ENCODE measurements at places on chromosomes 5 and 9. TPM values are rescaled to one million over a fixed set of nuclear protein-coding genes. Genes with fewer than 3 reads are reported as not detected.

Gene PCDHB10
- total RNA-seq = not detected

Gene NR5A1
- total RNA-seq = not detected

Gene NACC2
- total RNA-seq = 6.0 TPM

Gene LHX6
- total RNA-seq = 0.07 TPM

DNA sequence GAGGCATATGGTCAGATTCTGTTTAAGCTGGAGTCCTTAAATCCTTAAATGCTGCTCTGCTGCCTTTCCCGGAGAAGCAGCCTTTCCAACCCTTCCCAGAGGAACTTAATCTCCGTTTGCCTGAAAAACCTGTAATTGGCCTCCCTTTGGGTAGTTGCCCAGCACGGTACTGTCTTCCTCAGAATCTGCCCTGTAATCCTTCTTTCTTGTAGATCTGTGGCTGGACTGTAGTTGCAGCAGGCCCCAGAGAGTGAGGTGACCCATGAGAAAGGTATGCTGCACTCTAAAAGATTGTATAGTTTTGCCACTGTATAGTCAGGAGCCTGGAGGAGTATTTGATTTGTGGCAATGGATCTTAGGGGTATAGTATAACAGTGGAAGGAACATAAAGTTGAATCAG lies 11.7 kb downstream of the SPIN1 start:
- H3K4me3 ChIP-seq = no peak overlapping the region
- no peaks in the 10 kb centered on the region for H3K27me3 ChIP-seq
- peaks cover 8% of the 10 kb centered on the region for H3K4me1 ChIP-seq
- DNase-seq = no peak
- peaks cover 13% of the 10 kb centered on the region for H3K36me3 ChIP-seq
- H3K27ac ChIP-seq = no peak overlapping the region

GRCh38 chr9:99040911-99041582 lies 63.9 kb upstream of the TGFBR1 start:
- H3K36me3 ChIP-seq = no peaks in the 10 kb centered on the region
- H3K4me3 ChIP-seq = no peak overlapping the region
- H3K4me1 ChIP-seq = peaks cover 23% of the 10 kb centered on the region
- no peak overlapping the region for H3K27ac ChIP-seq

- no peak overlapping the region for H3K4me3 ChIP-seq
- H3K4me1 ChIP-seq = no peaks in the 10 kb centered on the region
- no peak overlapping the region for H3K27ac ChIP-seq
- peaks cover 3% of the 10 kb centered on the region for H3K36me3 ChIP-seq
Measured at GRCh38 chr9:125950880-125951471, 203.8 kb downstream of the PBX3 start.

DNA sequence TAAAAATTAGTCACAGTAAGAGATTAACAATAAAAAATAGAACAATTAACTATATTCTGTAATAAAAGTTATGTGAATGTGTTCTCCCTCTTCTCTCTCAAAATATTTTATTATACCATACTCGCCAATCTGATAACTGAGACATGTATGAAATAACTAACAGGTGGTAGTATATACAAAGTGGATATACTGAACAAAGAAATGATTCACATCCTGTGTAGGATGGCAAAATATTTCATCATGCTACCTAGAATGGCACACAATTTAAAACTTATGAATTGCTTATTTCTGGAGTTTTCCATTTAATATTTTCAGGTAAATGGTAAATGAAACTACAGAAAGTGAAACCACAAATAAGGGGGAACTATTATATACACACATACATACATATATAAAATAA lies 152.5 kb downstream of the RNF180 start:
- H3K4me3 ChIP-seq = no peak overlapping the region
- no peaks in the 10 kb centered on the region for H3K27me3 ChIP-seq
- no peaks in the 10 kb centered on the region for H3K36me3 ChIP-seq
- H3K4me1 ChIP-seq = no peaks in the 10 kb centered on the region
- no peak overlapping the region for H3K27ac ChIP-seq

GRCh38 chr5:127290019-127290945 lies at the start of gene MEGF10:
TSS of gene MEGF10 (plus strand) at chr5:127290796. CDS start at chr5:127331309, 40,513 bp downstream.
- no peak within 1 kb of the TSS for H3K27ac ChIP-seq
- peaks cover 11% of the 10 kb centered on the region for H3K4me1 ChIP-seq
- peak within 1 kb of the TSS; percentile 32 for H3K4me3 ChIP-seq
- H3K27me3 ChIP-seq = peaks cover 62% of the 10 kb centered on the region
- DNase-seq = peak; percentile 44

DNA sequence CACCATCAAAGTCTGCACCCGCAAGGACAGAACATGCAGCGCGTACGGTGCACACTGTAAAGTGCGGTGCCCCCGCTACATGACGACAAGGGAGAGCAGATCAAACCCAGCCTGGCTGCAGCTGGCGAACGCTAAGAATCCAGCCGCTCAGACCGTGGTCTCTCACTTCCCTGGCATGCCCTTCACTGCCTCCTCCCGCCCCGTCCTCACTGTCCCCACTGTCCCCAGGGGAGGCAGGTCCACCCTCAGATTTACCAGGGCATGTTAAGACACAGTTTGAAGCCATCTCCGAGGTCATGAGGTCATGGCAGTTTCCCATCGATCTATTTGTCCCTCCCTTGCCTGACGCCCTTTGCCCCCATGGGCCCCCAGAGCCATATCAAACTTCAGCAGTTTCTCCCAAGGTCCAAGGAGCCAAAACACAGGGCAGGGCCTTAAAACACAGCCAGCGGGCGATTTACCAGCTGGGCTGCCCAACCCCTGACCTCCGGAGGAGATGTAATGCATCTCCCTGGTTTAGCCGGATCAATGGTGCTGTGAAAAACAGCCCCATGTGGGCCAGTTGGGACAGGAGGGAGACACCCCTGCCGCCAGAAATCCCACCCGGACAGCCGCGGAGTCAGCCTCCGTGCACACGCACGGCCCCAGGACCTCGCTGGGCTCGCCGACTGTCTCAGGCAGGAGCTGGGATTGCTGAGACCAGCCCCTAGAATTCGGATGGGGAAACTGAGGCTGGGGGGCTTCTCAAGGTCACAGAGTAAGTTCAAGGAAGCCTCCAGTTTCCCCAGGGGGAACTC lies 52.3 kb upstream of the FUBP3 start:
- peaks cover 5% of the 10 kb centered on the region for H3K27me3 ChIP-seq
- H3K36me3 ChIP-seq = no peaks in the 10 kb centered on the region
- no peak for DNase-seq
- H3K4me3 ChIP-seq = no peak overlapping the region
- H3K4me1 ChIP-seq = peaks cover 3% of the 10 kb centered on the region
- H3K27ac ChIP-seq = no peak overlapping the region

- H3K36me3 ChIP-seq = no peaks in the 10 kb centered on the region
- no peaks in the 10 kb centered on the region for H3K27me3 ChIP-seq
- H3K27ac ChIP-seq = no peak overlapping the region
- H3K4me3 ChIP-seq = no peak overlapping the region
Measured at GRCh38 chr5:14082523-14082922, 60.6 kb upstream of the TRIO start.

- no peaks in the 10 kb centered on the region for H3K36me3 ChIP-seq
- peak overlapping the region; percentile 60 for H3K4me3 ChIP-seq
- no peak overlapping the region for H3K27ac ChIP-seq
Measured at GRCh38 chr9:97804059-97804365, 49.0 kb upstream of the FOXE1 start.

GRCh38 chr5:56429110-56429561 lies 196.0 kb upstream of the ANKRD55 start:
- H3K4me1 ChIP-seq = no peaks in the 10 kb centered on the region
- H3K4me3 ChIP-seq = no peak overlapping the region
- H3K27ac ChIP-seq = no peak overlapping the region

DNA sequence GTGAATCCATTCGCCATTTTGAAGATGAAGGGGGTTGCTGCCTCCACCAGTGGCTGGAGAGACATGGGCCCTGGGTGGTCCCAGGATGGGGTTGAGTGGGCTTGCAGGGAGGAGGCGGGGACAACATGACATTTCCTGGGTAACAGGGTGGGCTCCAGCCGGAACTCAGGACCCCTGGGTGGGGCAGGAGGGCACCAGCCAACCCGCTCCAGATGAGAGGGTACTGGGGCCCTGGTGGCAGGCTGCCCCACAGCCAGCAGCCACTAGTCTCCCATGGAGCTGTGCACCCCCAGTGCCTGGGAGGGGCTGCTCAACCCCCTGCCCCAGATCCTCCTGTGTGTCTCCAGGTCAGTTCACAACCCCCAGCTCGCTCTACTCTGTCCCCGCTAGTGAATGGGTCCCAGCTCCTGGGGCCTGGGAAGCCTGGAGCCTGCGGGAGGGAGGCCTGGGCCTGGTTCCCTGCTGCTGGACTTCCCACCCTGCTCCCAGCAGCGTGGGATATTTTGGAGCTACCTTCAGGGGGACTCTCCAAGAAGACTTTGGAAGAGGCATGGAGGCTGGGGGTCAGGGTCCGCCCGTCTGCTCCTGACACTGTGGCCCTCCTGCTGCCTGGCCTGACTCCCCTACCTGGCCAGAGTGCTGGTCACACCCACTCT lies 55.9 kb downstream of the AHRR start:
- DNase-seq = no peak
- H3K4me3 ChIP-seq = no peak overlapping the region
- peaks cover 74% of the 10 kb centered on the region for H3K4me1 ChIP-seq
- H3K36me3 ChIP-seq = peaks cover 45% of the 10 kb centered on the region

- DNase-seq = no peak
- H3K4me3 ChIP-seq = no peak overlapping the region
Measured at GRCh38 chr9:68768619-68769018, 63.6 kb downstream of the PIP5K1B start.

GRCh38 chr9:123087359-123087888 lies 54.0 kb downstream of the GPR21 start:
- H3K4me3 ChIP-seq = no peak overlapping the region
- H3K27me3 ChIP-seq = no peaks in the 10 kb centered on the region
- no peak overlapping the region for H3K27ac ChIP-seq
- H3K36me3 ChIP-seq = peaks cover 8% of the 10 kb centered on the region

DNA sequence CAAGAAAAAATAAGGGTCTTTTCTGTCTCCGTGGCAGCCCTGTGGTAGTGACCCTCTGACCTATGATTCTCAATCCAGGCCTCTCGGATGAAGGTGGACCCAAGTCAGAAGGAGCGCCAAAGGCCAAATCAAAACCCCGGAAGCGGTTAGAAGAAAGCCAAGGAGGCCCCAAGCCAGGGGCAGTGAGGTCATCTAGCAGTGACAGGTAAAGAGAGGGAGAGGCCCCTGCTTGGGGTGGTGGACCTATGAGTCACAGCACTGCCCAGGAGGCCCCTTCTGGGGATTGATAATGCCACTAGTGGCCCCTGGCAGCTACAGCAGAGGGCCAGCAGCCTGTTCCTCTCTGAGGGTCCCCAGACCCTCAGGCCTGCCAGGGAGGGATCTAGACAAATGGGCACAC lies 6.4 kb upstream of the SLC2A8 start:
- H3K4me1 ChIP-seq = peaks cover 34% of the 10 kb centered on the region
- H3K27ac ChIP-seq = no peak overlapping the region
- H3K36me3 ChIP-seq = no peaks in the 10 kb centered on the region

GRCh38 chr9:82489201-82489821 lies 500.7 kb downstream of the SPATA31D1 start:
- no peak for DNase-seq
- no peaks in the 10 kb centered on the region for H3K27me3 ChIP-seq
- H3K27ac ChIP-seq = no peak overlapping the region
- no peaks in the 10 kb centered on the region for H3K36me3 ChIP-seq
- H3K4me3 ChIP-seq = no peak overlapping the region

DNA sequence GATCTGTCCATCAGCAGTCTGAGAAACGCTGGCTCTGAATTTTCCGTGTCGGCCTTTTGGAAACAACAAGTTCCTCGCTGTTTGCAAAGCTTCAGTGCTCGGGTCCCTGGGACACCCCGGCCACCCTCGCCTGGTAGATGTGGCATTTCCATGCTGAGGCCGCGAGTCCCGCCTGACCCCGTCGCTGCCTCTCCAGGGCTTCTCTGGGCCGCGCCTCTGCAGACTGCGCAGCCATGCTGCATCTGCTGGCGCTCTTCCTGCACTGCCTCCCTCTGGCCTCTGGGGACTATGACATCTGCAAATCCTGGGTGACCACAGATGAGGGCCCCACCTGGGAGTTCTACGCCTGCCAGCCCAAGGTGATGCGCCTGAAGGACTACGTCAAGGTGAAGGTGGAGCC lies 4.7 kb downstream of the NTNG2 start:
- DNase-seq = peak; percentile 49
- H3K36me3 ChIP-seq = no peaks in the 10 kb centered on the region
- peaks cover 34% of the 10 kb centered on the region for H3K27me3 ChIP-seq
- no peak overlapping the region for H3K4me3 ChIP-seq
